Activated CD4-positive, alpha-beta T cell treated with anti-CD3 and anti-CD28 coated beads for 1 hour (primary cell): ENCODE measurements at places on chromosomes 1 and 21.
A peak's percentile ranks its signal among the peaks of the same experiment; 100 is the strongest.

DNA sequence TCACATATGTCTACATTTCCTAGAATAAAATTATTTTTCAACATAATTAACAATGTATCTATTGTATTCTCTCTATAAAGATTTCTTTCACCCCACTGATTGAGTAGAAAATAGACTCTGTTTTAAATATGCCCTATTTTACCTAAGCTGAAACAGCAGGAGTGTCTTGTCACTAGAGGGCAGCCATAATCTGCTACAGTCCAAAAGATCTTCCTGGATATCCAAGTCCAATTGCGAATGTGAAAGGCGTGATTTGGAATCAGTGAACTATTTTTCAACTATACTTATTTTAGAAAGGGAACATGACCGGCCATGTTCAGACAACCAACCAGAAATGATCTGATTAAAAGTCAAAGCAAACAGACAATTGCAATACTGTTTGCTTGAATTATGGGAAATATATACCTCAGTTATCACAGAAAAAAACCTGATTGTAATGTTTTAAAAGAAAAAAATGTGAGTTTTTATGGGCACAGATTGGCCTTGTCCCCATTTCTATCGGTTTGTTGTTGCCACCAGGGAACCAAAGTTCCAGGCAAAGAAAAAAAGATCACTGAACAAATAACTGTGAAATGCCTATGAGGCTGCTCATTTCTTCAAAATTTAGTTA lies 1211.0 kb upstream of the ADGRL4 start:
- no peak for DNase-seq

DNA sequence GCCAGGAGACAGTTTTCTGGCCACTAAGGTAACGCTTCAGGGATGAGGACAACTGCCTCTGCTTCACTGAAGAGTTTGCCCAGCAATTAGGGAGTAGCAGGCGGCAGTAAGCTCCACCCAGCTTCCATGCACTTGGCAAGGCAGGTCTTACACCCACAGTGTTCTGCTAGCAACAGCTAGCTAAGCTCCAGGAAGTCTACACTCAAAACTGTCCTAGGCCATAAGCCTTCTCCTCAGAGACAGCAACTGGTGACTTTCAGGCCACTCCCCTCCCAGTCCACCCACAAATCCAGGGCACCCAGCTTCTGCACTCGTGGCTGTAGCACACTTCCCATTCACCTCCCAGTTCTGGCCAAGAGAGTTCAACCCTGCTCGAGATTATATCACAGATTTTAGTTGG lies 47.3 kb downstream of the KMO start:
- no peak for DNase-seq

- DNase-seq = no peak
Observed at GRCh38 chr1:21338573-21339355, 48.5 kb upstream of the ECE1 start.

GRCh38 chr1:94982398-94982797 lies 55.5 kb upstream of the CNN3 start:
- DNase-seq = no peak

- no peak for DNase-seq
Observed at GRCh38 chr1:40915581-40915980, 53.4 kb upstream of the CITED4 start.

DNA sequence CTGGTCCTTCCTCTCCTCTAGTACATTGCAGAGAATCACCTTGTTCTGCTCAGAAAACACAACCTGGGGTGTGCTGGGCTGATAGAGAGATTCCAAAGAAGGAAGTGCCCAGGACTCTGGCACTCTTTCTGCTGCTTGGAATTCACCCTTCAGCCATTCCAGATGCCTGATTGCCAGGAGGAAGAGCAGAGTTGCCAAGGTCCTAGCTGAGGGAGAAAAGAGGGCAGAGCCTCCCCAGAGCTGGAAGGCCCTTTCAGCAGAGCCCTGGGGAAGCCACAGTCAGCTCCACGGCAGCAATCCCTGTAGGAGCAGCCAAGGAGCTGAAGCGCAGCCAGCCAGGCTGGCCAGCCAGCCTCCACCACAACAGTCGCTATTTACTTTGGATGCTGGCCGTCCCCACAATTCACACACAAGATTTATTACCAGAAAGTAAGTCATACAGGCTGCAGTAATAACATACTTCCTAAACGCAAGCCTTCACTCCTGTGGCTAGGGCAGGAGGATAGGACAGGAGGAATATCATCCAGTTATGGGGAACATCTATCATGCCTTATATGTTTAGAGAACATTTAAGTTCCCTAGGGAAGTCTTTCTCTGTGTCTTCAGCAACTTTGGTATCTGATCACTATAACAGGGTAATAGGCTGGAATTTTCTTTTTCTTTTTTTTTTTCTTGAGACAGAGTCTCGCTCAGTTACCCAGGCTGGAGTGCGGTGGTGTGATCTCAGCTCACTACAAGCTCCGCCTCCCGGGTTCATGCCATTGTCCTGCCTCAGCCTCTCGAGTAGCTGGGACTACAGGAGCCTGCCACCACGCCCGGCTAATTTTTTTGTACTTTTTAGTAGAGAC lies 36.6 kb upstream of the SLC44A3 start:
- no peak for DNase-seq

- DNase-seq = no peak
Observed at GRCh38 chr1:53547231-53547790, 88.1 kb downstream of the DMRTB1 start.

DNA sequence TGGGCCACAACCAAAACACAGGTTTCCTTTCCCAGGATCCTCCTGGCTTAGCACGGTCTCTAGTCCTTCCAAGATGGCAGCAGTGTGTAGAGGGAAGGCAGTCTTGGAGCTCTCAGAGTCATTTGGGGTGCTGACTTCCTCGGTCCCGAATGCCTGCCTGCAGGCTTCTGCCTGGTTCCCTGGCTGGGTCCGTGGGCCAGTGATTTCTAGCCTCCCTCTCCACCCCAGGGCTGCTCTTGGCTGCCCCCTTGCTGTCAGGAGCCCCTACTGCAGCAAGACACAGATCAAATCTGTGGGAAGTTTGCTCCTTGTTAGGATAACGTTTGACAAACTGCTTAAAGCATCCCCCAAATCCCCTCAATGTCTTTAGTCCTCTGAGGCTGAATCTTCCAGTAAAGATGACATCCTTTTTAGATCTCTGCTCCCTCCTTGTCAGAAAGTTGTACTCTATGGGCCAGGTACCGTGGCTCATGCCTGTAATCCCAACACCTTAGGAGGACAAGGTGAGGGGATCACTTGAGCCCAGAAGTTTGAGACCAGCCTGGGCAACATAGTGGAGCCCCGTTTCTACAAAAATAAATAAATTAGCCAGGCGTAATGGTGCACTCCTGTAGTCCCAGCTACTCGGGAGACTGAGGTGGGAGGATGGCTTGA lies 272.5 kb downstream of the RRAGC start:
- DNase-seq = peak; percentile 17
